Dermis microvascular lymphatic vessel endothelial cell (primary cell): ENCODE measurements at places on chromosomes 1 and 21. TPM values are rescaled to one million over a fixed set of nuclear protein-coding genes. Genes with fewer than 3 reads are reported as not detected.

- DNase-seq, result no peak
Observed at GRCh38 chr1:115476616-115477015, 138.6 kb upstream of the NGF start.

Gene ORC1
- 3.5 and 6.5 TPM in 2 replicates for total RNA-seq

Gene ST6GALNAC3
- total RNA-seq, result 45.5 and 49.9 TPM in 2 replicates

DNA sequence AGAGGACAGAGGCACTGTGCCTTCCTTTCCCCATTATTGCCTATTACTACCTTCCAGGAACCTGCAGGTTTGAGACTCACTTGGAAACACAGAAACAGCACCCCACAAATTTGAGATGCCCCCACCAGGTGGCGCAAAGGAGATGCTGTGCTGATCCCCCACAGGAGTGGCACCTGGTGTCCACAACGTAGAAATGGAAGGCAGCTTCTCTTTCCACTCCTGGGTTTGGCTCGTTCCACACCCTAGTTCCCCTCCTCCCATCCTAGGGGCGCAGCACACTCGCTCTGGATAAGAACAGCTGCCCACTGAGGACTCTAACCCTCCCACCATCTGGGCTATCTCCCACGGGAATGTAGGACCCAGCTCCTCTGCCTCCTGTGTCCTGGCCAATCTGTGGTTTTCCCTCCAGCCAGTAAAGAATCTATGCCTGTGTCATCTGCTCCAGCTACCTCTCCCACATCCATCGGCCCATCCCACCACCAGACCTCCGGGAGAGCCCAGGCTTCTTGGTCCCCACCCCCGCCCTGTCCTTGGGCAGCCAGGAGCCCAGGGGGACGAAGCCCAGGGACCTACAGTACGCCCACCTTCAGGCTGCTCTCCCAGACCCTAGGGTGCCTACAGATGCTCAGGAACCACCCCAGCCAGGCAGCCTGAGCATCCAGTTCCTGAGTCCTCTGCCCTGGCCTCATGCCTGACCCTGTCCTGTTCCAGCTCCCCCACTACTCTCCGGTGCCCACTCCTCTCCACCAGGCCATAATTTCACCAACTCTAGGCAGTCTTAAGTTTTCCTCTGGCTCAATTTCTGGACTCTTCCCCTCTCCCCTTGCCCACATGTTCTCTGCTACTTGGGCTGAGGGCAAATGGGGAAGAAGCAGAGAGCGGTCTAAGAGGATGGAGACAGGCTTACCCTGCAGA lies 549 bp downstream of the THBS3 start:
- peak; percentile 84 for DNase-seq

DNA sequence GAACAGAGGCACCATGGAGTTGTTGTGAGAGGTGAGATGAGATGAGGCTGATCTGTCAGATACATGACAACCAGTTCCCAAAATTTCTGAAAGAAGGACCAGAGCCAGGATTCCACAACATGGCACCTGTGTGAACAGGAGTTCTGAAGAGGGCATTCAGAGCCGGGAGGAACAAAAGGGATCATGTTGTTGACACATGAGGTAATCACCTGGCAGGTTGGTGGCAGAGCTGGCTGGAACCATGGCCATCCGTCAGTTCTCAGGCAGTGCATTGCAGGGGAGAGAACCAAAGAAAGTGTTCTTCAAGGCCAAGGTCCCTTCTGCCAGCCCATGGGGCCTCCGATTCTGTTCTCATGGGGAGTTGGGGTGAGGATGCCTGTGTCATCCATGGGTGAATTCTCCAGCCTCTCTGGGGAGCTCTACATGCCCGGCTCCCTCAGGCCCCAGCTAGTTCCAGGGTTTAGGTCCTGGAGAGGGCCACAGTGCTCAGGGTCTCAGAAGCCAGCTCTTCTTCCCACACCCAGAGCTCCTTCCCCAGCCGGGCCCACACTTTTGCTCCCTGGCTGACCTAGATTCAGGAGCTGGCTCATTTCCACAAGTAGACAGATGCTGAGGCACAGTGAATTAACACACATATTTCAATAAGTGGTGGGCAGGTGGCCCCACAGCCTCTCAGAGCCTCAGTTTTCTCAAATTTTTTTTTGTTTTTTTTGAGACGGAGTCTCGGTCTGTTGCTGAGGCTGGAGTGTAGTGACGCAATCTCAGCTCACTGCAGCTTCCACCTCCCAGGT lies 49.1 kb upstream of the CTPS1 start:
- no peak for DNase-seq

DNA sequence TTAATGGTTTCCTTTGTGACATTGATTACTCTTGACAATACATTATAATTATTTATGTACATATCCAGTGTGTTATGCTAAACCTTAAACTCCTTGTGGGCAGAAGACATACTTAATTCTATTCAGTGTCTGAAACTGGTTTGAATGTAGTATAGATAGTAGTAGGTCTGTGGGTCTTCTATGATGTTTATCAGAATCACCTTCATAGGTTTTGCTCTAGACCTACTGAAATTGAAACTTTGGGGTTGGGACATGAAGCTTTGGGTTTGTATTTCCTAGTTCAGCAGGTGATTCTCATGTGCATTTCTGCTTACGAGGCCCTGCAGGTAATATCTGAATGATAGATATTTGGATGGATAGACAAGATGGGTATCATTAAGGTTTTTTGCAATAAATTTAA lies 48.6 kb downstream of the MIGA1 start:
- DNase-seq, result no peak

DNA sequence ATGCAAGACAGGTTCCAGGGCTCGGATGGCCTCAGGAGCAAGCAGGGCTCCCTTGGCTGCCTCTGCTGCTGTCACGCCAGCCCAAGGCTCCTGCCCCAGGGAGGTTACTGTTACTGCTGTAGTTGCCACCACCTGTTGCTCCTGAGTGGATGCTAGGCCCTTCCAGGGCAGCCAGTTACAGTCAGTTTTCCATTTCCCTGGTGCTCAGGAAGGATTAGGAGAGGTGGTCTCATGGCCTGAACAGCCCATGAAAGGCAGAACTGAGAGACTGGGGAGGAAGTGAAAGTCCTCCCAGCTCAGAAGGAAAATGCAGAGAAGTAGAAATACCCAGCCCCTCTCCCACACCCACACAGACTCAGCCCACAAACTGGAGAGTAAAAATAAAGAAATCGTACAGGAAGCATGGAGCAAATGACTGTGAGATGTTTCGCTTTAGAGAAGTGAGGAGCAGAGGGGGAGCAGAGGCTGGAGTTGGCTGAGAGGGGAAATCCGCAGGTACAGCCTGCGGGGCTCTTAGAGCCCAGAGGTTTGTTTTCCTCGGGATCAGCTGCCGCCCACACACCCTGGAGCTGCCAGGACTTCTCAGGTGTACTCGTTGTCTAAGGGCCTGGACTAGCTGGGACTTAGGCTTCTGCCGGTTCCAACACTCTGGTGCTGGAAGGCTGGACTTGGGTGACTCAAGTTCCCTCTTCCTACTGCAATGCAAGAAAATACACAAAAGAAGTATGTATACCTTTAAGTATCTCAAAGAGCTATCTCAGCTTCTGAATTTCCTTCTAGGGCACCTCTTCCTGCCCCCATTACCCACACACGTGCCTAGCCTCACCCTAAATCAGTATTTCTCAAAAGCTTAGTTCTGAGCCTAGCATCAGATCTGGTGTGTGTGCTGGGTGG lies 2.3 kb downstream of the IL6R start:
- DNase-seq, result no peak
